ENCODE measurements at places on chromosomes 1 and 21.

GRCh38 chr1:70039485-70039884, 165.9 kb downstream of the LRRC40 start:
- DNase-seq = no peak

- DNase-seq = no peak
Observed at GRCh38 chr1:179976970-179977651, 22.5 kb downstream of the CEP350 start.

GRCh38 chr1:178495158-178495557, 1.6 kb downstream of the CLEC20A start:
- no peak for DNase-seq

GRCh38 chr1:15181564-15181963, 28.0 kb downstream of the TMEM51 start:
- DNase-seq = no peak

GRCh38 chr1:93129507-93130099, 50.5 kb downstream of the MTF2 start:
- no peak for DNase-seq

- no peak for DNase-seq
Observed at GRCh38 chr1:30305519-30305918, 417.9 kb downstream of the MATN1 start.

DNA sequence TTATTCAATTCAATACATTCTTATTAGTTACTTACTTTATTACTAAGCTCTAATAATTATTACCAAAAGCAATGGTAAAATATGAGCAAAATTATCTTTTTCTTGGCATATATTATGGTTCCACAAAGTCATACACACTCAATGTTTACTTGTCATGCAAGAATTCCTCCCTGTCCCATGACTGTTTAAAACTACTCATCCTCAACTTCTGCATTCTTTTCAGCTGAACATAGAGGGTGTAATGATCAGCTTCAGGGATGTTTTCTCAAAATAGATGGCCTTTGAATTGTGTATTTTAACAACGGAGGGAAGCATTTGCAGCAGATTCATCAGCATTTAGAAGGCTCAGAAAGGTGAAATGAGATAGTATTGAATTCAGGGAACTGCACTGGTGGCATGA, 499.0 kb downstream of the RWDD3 start:
- no peak for DNase-seq

GRCh38 chr21:35585155-35585554, 475.2 kb downstream of the SETD4 start:
- no peak for DNase-seq

GRCh38 chr1:29706936-29707335, 470.6 kb downstream of the PTPRU start:
- DNase-seq = peak; percentile 68

DNA sequence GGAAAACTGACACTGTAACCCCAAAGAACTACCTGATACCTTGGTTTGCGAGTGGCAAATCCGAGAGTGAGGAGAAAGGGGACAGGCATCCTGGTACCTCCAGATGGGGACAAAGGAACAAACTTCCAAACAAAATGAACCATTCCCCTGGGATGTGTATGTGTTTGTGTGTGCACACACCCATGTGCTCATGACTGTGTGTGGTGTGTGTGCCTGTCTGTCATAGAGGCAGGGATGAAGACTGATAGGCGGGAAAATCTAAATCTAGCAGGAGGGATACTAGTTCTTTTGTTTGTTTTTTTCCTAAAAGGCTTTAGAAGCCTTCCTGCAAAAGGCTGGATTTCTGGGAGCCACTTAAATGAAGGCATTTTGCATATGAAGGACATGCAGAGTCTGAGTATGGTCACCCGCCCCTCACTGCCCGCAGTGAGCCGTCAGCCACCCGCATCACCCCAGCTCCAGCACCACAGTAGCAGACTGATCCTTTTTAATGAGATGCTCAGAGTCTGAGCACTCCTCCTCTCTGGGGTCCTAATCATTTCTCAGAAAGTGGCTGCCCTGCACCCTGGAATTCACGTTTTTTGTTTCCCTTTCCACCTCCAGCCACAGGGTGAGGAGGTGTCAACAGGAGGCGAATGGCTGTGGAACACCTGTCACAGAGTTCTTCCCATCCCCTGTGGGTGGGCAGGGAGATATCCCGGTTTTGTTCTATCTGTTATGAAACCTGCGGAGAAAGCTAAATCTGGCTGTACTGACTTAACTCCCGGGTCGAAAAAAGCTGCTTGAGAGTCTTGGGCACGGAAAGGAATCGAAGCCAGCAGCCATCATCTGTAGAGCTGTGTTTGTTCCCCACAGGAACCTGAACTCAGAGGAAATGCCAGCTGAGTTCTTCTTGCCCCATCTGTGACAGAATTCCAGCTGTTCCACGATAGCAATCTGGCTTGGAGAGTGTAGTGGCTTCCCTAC, 34.9 kb downstream of the UTP25 start:
- DNase-seq = no peak

DNA sequence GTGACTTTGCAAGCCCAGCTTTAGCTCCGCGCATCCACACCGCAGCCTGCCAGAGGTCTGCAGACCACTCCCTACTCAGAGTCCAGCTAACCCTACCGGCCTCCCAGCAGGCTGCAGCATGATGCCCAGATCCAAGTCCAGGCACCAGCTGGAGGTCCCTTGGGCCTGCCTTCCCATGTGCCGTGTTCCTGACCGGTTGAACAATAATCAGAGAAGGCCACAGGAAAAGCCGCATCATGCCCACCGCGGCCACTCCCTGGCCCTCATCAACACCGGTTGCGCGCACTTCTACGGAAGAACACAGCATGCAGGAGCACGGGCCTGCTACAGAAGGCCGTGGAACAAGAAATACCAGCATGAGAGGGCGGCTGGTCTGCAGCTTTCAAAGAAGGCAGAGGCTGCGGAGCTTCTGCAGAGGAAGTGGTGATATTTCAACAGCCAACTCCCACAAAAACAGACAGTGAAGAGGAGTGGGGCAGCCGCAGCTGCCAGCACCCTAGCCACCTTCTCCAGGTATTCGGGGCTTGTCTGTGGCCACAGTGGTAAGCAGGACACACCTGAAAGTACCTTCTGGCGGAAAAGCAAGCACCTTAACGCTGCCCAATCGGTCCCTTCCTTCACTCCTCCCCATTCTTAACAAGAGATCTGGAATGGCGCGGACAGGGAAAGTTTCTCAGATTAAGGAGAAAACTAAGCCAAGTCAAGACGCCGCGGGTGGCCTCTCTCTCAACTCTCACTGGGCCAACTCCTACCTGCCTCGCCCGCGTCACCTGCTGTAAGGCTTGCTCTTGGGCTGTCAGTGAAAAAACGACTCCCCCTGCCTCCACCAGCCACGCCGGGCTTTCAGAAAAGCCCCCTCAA, 1.5 kb downstream of the PGBD5 start:
- DNase-seq = no peak

DNA sequence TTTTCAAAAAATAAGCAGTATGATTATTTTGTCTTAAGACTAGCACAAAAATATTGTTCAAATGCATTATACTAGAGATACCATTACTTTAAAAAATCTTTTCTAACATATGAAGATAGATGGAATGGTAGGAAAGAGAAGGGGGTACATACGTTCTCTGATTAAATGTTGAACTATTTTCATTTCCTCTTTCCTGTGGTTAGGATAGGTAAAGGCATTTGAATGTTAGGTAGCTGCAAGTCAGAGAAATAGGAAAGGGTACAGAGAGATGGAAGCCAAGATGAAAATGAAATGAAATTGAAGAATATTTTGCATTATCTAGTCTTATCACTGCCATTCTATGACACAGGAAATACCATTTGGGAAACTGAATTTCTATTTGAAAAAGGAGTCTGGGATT, 28.3 kb downstream of the TLCD4 start:
- DNase-seq = no peak

DNA sequence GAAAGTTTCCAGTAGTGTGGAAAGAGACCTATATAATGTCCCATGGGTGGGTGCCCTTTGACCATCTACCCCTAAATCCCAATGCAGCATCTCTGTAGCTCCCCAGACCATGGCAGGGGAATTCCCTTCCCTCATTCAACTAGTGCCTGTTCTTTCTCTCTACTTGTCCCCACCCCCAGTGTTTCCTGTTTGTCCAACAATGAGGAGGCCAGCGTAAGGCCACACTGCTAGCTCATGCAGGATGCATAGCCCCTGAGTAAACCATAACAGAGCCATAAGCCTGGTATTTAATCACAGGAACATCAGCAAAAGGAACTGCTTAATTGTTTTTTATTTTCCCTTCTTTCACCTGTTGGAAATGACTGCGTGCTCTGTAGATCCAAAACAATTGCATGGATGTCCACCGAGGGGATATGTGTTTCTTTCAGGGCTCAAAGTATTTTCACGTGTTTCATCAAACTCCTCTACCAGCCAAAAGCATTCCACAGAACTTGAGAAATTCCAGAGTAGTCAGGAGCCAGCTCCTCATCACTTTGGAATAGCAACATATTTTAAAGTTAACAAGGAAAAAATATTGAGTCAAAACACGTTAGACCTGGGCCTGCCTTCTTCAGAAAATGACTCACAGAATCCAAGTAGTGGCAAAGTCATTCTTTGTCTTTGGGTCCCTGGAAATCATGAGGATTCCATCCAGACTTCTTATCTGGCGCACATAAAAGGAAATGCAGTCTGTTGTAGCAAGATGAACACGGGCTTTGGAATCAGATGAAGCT, 162.5 kb upstream of the SGIP1 start:
- DNase-seq = peak; percentile 73

GRCh38 chr1:92343061-92343460, 44.2 kb downstream of the RPAP2 start:
- DNase-seq = no peak

GRCh38 chr21:29810871-29811270, 128.9 kb downstream of the GRIK1 start:
- DNase-seq = no peak

GRCh38 chr1:174940646-174941175, 59.0 kb upstream of the CACYBP start:
- DNase-seq = no peak

- DNase-seq = no peak
Observed at GRCh38 chr1:109764561-109765482, 1.1 kb upstream of the EPS8L3 start.

DNA sequence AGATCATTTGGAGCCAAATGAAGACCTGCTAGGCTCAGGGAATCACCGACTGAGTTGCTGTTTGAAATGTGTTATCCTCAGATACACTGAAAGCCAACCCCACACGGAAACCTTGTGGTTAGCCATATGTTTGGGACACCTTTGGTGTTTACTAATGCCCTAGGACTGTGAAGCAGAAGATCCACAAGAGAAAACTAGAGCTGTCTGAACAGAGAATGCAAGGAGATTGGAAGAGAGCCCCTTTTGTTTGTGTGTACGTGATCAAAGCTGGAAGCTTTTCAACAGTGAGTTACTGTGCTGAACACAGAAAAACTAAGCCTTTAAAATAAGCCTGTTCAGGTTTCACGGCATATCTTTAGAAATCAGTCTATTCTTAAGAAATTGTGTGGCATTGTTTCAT, 908.2 kb upstream of the ADGRL2 start:
- peak; percentile 2 for DNase-seq

DNA sequence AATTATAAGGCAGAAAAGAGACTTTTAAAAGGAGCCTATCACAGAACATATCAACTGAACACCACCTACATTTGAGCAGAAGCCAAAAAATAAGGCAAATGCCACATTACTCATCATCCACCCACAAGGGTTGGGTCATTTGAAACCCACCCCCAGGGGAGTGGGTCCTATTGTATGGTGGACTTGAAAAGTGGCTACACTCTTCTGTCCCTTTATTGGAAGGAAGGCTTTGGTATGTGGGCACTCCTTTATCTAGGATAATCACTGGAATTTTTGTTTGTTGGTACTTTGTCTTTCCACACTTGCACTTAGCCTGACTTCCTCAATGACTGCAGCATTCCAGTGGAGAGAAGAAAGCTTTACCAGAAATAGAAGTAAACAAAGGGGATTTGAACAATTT, 157.2 kb upstream of the COL11A1 start:
- DNase-seq = no peak

DNA sequence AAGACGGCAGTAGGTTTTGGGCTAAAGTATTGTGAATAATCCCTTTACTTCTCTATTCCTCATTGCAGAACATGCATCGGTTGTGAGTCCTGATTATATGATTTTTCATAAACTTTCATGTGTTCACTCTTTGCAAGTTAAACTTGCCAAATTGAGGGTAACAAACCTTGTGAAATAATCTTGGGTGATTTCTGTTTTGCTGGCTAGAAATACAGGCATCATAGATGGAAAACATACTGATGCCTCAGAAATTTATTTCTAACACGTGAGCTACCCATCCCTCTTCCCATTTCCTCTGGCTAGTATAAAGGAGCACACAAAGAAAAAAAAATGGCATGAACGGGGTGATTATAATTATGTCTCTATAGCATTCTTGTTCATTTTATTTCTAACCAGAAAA, 39.6 kb downstream of the RGS5 start:
- no peak for DNase-seq

- DNase-seq = peak; percentile 77
Observed at GRCh38 chr1:78617615-78618026, 2.6 kb upstream of the IFI44L start.

- DNase-seq = peak; percentile 50
Observed at GRCh38 chr1:230067871-230068620, 1.0 kb downstream of the GALNT2 start.

- DNase-seq = peak; percentile 74
Observed at GRCh38 chr1:11930571-11931445, 3.7 kb upstream of the PLOD1 start.

DNA sequence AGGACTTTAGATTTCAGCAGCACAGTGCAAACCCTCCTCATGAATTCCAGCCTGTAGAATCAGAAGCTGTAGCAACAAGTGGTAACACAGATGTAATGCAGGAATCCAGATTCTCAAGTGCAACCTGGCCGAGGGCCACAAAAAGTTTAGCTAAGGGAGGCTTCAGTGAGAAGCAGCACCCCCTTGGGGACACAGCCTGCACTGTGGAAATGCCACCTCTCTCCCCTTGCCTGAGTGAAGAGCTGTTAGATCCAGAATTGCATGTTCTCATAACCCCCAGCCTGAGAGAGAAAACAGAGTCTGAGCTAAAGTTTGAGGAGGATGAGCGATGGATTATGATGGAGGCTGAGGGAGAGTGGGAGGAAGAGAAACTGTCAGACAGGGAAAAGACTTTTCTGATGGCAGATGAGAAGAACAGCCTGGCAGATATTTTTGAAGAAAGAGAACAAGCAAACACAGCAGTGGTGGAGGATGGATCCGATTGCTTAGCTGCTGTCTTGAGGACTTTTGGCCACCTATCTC, 80.5 kb upstream of the BMP8A start:
- peak; percentile 85 for DNase-seq

DNA sequence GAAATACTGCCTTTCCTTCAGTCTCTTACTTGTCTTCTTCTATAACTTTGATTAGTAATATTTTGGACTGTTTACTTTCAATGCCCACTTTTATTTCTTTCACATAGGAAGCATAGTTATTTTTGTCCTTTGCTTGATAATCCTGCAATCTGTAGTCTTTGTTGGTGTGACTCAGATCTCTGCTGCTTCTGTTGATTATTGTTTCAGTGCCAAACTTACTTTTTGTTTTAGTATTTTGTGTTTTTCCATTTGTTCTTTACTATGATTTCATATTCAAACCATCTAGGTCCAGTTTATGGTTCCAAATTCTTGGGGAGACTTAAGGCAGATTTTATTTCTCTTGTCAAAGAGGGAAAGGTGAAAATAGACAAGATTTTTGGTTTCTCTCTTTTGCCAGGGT, 399.9 kb downstream of the HLX start:
- peak; percentile 14 for DNase-seq

- no peak for DNase-seq
Observed at GRCh38 chr1:97298966-97299365, 577.4 kb downstream of the PTBP2 start.

- no peak for DNase-seq
Observed at GRCh38 chr1:56385314-56385713, 194.0 kb downstream of the PLPP3 start.
